Stimulated activated CD4-positive, alpha-beta T cell treated with anti-CD3 and anti-CD28 coated beads, Interleukin-1b, Interleukin-23, amount 100 ng/mL, for 1 hour (primary cell): ENCODE measurements at places on chromosomes 6 and 20.

- no peak for DNase-seq
Measured at GRCh38 chr6:132096245-132096644, 145.1 kb upstream of the CCN2 start.

DNA sequence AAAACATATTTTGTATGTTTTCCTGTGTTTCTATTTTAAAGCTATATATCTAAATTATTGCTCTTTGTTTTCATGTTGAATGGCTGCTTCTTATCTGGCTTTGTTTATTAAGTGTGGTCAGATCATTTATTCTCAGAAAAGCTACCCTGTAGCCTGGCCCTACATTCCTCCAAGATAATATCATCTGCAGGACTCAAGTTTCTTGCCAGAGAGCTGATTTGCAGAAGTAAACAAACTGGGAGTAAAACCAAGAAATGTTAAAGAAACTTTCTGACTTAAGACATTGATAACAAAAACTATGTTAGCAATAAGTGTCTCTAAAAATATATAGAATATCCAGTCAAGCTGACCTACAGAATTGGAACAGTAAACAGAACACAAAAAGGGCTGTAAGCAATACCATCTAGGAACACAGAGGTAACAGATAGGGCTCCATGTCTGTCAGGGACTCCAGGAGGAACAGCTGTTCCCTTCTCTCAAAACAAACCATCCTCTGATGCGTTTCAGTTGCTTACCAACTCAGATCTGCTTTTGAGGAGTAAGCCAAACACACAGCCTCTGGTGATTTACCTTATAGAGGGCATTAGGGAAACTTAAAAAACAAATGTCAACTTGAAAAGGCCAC is 17.5 kb upstream of the CEP85L start:
- no peak for DNase-seq

GRCh38 chr6:19538096-19538495 is 299.1 kb upstream of the ID4 start:
- no peak for DNase-seq

- DNase-seq = no peak
Measured at GRCh38 chr6:42402184-42402583, 49.5 kb downstream of the TRERF1 start.

GRCh38 chr6:123551939-123552707 is 84.6 kb downstream of the TRDN start:
- no peak for DNase-seq
